ENCODE measurements at places on chromosomes 6 and 20. TPM values are rescaled to one million over a fixed set of nuclear protein-coding genes. Genes with fewer than 3 reads are reported as not detected.

DNA sequence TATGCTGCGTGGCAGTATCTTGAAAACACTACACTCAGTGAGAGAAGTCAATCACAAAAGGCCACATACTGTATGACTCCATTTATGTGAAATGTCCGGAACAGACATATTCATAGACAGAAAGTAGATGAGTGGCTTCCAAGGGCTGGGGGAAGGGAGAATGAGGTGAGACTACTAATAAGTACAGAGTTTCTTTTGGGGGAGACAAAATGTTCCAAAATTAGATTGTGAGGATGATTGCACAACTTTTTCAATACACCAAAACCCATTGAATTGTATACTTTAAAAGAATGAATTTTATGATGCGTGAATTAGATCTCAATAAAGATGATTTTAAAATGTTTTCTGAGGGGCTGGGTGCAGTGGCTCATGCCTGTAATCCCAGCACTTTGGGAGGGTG lies 9.2 kb upstream of the SPO11 start:
- DNase-seq, result no peak

DNA sequence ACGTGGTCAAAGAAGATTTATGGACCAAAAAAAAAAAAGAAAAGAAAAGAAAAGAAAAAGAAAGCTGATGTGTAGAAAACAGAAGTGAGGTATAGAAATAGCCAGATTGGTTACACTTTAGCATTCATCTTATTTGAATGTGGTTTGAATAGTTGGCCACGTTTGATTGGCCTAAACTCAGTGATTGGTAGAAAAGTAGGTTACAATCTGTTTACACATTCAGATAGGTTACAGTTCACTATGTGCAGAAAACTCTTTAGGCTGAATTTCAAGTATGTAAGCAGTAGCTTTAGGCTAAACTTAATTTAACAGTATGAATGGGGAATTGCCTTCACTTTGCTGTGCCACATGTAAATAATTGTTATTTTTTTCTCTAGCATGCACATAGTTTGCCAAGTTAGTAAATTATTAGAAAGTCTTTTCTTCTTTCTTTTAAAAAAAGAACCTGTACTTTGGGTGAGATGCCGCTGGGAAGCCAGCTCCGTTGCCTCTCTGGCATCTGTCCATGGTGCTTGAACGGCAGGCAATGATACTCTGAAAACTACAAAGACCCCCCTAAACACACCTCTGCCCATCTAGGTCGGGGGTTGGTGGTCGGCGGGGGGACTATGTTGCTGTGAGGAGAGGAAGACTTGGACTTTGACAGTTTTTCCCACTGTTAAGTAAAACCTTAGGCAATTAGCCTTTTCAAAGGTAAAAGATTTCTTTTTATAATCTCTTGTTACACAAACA lies 173.0 kb downstream of the AIG1 start:
- DNase-seq, result no peak

GRCh38 chr6:76510489-76510888 lies 438.0 kb upstream of the IMPG1 start:
- DNase-seq, result no peak

- no peak for DNase-seq
Observed at GRCh38 chr20:944148-944547, 28.0 kb upstream of the ANGPT4 start.

MUC21 gene
- polyA plus RNA-seq, result not detected

Measured in urinary bladder (tissue), 4 donors.